ENCODE measurements at places on chromosomes 11 and 22.

DNA sequence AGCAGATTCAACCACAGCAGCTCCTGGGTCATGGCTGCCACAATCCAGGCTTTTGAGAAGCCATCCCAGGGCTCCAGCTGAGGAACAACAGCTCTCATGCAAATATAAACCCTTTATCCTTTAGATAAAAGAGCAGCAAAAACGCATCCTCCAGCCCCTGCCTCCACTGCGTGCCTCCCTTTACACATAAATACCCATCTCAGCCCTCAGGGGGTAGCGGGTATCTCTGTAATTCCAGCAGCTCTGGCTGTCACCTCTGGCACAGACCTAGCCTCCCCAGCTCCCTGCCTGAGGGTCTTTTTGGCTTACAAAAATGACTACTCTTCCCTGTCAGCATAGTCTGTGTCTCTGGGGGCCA is 21.6 kb downstream of the LMO1 start:
- no peak for DNase-seq

- DNase-seq = no peak
Observed at GRCh38 chr11:91955206-91955605, 269.4 kb upstream of the FAT3 start.

- DNase-seq = no peak
Observed at GRCh38 chr22:27801616-27802345, at the start of gene MN1. Gene MN1 (minus strand): TSS chr22:27801756. CDS start chr22:27800543, 1,213 bp downstream.

DNA sequence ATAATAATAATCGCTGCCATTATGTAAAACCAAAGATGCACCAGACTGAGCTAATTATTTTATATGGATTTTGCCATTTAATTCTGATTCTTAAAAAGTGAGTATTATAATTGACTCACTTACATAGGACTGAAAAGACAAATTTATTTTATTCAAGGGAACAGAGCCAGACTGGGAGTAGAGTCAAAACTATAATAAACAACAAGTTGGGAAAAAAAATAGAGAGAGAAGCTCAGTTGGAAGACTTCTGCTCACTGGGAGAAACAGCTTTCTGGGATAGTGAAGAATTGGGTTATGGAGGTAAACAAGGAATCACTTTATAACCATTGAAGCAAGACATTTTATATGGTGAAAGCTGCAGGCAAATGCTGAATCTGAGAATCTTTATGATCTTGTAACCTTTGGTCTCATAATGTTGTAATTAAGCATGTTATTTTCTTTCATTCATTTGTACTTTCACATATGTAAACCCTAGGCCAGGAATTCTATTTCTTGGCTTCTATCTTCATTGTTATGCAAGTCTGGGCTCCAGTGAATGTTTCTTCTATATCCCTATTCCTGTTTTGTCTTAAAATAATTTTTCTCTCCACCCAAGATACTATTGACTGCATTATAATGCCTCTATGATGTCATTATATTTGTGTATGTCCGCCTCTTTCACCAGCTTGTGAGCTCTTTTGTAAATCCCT is 725.3 kb upstream of the CCDC179 start:
- no peak for DNase-seq

DNA sequence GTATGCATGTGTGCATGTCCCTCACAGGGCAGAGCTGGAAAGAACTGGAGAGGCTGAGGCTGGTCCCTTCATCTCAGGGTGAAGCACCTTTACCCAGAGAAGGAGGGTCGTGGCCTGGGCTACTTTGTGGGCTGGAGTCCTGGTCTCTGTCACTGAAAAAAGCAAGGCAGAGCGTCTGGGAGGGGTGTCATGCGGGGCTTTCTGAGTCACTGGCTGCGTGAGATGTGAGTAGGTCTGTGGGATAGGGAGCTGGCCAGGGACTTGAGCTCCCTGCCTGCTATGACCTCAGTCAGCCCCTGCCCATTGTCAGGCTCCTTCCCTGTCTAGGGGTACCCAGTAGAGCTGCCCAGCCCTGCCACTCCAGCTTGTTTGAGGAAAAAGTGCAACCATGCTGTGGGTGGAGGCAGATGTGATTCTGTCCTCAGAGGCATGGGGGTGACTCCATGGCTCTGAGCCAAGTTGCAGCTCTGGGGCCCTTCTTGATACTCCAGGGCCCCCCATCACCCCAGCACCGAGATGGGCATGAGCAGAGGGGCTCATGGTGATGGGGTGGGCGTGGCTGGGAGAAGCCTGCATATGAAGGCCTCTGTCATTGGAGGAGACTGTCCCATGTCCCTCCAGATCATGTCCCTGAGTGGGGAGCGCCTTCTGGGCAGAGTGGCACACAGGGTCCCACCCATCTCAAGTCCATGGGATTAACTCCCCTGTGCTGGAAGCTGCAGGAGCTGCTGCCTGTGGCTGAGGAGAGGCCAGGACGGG is 27.8 kb downstream of the KCNQ1 start:
- DNase-seq = no peak

DNA sequence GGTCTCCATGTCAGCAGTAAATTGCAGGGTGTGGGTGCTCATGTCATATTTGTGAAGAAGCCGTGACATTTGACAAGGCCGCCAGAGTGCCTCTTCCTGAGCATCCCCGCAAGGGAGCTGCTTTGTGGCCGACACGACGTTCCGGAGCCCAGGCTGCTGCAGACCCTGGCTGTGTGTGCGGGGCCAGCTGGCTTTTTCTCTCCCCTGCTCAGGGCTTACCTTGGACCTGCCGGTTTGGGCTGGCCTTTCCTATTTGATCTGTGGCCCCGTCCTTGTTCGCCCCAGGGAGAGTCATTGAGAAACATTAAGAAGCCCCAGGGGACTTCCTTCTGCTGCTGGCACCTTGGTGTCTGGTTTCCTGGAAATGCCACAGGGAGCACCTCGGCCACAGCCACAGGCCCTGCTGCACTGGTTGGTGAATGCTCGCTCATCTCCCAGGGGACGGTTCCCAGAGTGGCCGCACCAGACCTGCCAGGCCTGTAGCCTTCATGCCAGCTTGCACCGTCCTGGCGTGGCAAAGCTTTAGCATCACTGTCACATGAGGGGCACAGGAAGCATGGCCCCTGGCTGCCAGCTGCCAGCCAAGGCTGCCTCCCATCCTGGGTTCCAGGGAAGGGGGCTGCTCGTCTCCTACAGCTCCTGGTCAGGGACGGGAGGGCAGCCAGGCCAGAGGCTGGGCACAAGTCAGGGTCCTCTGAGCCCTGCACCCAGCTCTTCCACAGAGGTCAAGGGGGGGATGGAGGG is 5.4 kb downstream of the GRK2 start:
- no peak for DNase-seq

GRCh38 chr22:17753401-17753989 is 20.8 kb downstream of the BID start:
- DNase-seq = no peak

DNA sequence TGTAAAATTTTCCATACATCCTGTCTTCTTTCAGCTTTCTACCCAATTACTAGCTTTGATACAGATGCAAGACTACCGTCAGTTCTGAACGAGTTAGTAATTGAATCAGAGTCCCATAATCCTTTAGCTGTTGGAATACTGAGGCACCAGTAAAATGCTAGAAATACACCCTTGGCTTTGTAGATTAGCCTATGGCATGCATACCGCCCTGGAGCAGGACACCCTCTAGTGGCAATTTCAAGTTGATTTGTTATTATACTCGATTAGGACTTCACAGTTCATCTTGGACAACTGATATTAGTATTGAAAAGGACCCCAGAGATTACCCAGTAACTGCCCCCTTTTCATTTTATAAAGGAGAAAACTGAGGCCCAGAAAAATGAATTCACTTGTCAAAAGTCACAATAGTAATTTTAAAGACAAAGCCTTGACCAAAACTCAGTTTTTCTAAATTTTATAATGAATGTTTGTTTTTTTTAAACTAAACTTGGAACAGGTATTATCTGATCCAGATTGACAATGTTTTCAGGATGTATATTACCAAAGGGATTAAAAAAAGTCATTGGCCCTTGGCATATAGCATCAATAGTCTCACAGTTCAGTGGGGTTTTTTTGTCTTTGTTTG is 72.6 kb downstream of the HIPK3 start:
- DNase-seq = peak; percentile 19

GRCh38 chr11:209275-210121 is 2.0 kb downstream of the RIC8A start:
- no peak for DNase-seq

GRCh38 chr22:50007057-50007511 is 5.5 kb downstream of the IL17REL start:
- DNase-seq = no peak

DNA sequence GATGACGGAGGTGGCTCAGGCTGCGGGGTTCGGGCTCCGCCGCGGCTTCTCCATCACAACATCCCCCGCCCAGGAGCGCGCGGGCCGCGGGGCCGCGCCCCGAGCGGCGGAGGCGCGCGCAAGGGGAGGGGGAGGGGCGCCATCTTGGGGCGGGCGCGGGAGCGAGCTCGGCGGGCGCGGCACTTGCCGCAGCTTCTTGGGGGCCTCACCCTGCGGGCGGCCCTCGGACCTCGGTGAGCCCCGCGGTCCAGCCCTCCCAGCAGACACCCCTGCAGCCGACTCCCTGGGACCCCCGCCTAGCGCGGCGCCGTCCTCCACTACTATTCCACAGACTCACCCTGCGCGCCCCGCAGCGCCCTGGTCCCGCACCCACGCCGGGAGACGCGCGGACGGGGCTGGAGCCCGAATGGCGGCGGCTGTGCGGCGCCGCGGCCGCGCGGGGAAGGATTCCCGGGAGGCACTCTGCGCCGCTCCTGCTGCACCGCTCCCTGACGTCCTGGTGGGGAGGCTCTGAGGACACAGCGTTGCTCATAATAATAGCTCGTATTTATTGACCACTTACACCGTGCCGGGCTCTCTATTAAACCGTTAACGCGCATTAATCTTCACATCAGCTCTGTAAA is at the start of gene APBB1:
APBB1 (minus strand) TSS at position 86 of the 623 bp plus-strand sequence. CDS start 7,747 bp downstream, outside the sequence.
- DNase-seq = peak; percentile 41

Data from NCI-H1930 (cell line).